ENCODE measurements at places on chromosomes 7 and 10.

- DNase-seq: no peak
Observed at GRCh38 chr7:16978358-16979244, 96.8 kb upstream of the AGR3 start.

- no peak for DNase-seq
Observed at GRCh38 chr10:3090914-3091787, 23.8 kb downstream of the PFKP start.

- peak; percentile 19 for DNase-seq
Observed at GRCh38 chr7:26627891-26628341, 236.5 kb downstream of the SKAP2 start.

GRCh38 chr10:88138319-88138848 lies 275.0 kb downstream of the PTEN start:
- no peak for DNase-seq

GRCh38 chr10:91412354-91413087 lies 2.4 kb downstream of the HECTD2 start:
- DNase-seq: no peak

- DNase-seq: no peak
Observed at GRCh38 chr10:113858541-113858940, 4.1 kb downstream of the NHLRC2 start.

DNA sequence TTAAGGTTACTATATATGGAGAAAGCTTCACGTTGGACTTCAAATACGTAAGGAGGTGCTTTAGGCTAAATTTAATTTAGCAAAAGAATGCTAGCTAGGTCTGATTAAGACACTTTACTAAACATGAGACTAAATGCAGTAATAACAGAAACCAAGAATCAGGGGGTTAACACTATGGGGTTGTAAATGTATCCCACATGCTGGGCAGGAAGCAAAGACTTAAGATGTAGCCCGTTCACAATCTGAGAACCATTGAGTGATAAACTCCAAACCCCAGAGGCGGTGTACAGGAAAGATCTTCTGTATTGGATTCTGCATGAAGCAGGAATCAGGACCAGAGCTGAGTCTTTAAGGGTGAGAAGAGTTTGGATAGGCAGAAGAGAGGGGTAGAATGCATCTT lies 60.4 kb downstream of the FZD1 start:
- no peak for DNase-seq

- no peak for DNase-seq
Observed at GRCh38 chr7:155216475-155217272, 81.0 kb upstream of the INSIG1 start.

DNA sequence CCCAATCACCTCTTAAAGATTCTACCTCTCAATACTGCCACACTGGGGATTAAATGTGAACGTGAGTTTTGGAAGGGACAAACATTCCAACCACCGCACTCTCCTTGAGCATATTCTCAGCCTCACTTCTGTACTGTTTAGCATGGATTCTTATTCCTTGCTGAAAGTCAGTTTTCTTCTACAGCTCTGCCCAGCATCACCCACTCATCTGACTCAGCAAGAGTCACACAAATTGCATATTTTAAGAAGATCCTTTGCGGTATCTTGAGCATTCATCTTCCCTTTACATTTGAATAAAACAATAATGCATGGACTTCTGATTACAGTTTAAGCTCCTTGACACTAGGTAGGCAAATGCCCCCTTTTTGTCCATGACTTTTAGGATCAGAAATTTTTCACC lies 251.6 kb upstream of the MKLN1 start:
- no peak for DNase-seq

- no peak for DNase-seq
Observed at GRCh38 chr7:6590645-6591110, 857 bp downstream of the INTS15 start.

DNA sequence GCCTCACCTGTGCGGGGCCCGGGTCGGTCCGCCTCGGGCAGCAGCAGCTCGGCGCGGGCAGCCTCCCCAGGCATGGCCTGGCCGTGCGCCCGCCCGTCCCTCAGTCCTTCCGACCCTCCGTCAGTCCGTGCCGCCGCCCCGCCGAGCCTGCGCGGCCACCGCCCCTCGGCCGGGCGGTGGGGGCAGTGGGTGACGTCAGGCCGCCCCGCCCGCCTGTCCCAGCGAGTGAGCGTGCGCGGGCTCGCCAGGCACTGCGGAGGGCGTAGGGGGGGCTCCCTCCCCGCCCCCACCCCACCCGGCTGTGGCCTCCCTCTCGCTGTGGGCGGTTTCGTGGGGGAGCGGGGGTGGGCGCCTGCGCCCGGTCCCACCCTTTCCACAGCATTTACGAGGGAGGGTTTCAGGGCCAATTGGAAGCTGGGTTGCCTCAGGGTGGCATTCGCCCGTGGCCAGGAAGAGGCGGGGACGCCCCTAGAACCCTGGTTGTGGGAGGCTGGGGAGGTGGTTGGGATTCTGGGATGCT lies at the start of gene NACAD:
Gene NACAD (minus strand): TSS at position 149 of the 520 bp plus-strand sequence. CDS start 75 bp downstream, at position 74.
- no peak for DNase-seq

GRCh38 chr10:104321226-104321625 lies 17.0 kb downstream of the ITPRIP start:
- no peak for DNase-seq

DNA sequence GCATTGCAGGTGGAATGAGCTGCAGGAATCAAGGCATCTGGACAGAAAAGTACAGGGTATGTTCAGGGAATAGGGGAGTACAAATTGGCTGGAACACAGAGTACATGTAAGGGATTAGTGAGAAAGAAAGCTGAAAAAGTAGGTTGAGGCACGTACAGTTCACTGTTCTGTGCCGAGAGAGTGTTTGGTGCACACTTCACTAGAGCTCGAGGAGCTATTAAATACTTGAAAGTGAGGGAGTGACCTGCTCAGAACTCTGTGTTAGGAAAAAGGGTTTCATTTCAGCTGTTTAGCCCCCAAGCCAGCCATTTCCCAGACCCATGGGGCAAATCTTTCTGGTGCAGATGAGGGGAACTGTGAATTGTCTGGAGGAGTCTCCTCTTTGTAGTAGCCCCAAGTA lies 115.2 kb downstream of the TBXAS1 start:
- DNase-seq: no peak

DNA sequence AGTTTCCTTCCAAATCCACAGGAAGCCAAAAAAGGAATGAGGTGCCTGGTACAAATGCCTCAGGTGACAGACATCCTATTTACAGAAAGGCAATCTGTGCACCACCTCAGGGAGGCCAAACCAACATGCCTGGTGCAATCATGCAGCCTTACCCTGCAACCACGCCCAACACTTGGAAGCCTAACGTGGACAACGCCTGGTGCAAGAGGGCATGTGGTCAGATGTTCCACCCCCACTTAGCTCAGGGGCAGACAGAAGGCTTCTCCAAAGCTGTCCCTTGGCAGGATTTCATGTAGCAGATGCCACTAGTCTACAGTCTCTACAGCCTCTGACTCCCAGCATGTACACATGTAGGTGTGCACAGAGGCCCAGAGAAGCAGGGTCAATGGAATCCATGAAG lies 89.5 kb downstream of the KCNMA1 start:
- DNase-seq: no peak

GRCh38 chr7:81736091-81736490 lies 33.8 kb downstream of the HGF start:
- DNase-seq: no peak

DNA sequence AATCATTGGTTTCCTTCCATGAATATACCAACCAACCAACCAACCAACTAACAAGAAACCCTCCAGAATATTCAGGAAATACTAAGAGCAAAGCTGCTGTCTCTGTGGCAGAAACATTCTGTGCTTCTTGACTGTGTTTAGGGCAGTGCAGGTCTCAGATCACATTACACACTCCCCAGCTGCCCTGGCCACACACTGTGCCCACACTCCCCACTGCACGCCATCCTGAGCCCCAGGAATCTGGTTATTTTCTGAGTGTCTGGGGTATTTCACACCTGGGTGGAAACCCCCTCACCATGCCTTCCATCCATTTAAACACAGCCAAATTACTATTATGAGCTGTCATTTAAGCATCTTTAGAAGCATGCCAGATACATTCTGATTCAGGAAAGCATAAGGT lies 183.7 kb upstream of the ANK3 start:
- DNase-seq: no peak

DNA sequence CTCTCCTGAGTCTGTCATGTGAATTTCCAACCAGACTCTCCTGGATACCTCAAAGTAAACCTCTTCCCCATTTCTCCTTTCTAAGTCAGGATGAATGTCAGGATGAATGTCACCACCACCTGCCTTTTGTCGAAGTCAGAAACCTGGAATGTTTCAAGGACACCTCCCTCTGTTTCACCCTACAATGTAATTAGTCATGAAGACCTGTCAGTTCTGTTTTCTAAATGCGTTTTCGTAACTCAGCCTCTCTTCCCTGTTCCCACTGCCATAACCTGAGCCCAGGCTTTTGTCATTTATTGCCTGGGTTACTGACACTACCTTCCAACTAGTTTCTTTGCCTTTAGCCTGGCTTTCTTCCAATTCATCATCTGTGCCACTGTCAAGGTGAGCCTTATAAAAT lies 5.5 kb upstream of the STN1 start:
- DNase-seq: no peak

DNA sequence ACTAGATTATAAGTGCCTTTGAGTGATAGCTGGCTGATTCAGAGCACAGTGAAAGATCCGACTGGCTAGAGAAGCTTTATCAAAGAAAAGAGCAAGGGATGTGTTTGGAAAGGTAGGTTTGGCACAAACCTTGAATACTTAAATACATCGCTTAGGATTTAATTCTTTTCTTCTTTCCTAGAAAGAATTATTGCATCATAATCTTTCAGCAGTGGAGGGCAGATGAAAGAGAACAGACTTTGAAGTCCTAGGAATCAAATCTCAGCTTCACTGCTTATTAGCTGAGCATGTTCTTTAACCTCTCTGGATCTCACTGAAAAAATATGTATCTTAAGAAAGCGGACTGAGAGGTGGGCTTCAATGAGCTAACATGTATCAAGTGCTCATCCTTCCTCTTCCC lies 122.8 kb downstream of the ZNF365 start:
- no peak for DNase-seq

DNA sequence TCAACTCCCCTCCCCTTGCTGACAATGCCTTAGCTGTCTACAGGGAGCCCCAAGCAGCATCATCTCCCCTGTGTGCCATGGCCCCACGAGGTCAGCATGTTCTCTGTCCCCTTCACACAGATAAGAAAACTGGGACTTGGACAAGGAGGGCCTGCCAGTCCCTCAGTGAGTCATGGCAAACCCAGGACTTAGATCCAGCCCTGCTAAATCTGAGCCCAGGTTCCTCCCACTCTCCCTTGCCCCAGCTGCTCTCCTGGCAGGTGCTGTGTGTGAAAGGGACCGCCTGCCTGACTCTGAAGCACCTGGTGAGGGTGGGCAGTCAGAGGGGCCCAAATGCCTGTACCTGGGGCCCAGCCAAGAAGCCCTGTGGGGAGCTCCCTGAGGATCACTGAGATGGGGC lies 7.4 kb downstream of the CRHR2 start:
- DNase-seq: no peak

- no peak for DNase-seq
Observed at GRCh38 chr7:51601461-51601860, 284.9 kb upstream of the COBL start.

- no peak for DNase-seq
Observed at GRCh38 chr10:118594392-118595063, 920 bp downstream of the PRLHR start.

GRCh38 chr10:69232252-69232651 lies 12.1 kb downstream of the HKDC1 start:
- no peak for DNase-seq

GRCh38 chr7:149845257-149845980 lies 7.2 kb downstream of the ZNF862 start:
- no peak for DNase-seq

- no peak for DNase-seq
Observed at GRCh38 chr10:114751856-114752255, 69.7 kb upstream of the FHIP2A start.

- no peak for DNase-seq
Observed at GRCh38 chr10:48800007-48800675, 115.5 kb downstream of the WDFY4 start.

GRCh38 chr7:38476764-38477163 lies 154.4 kb downstream of the AMPH start:
- no peak for DNase-seq

DNA sequence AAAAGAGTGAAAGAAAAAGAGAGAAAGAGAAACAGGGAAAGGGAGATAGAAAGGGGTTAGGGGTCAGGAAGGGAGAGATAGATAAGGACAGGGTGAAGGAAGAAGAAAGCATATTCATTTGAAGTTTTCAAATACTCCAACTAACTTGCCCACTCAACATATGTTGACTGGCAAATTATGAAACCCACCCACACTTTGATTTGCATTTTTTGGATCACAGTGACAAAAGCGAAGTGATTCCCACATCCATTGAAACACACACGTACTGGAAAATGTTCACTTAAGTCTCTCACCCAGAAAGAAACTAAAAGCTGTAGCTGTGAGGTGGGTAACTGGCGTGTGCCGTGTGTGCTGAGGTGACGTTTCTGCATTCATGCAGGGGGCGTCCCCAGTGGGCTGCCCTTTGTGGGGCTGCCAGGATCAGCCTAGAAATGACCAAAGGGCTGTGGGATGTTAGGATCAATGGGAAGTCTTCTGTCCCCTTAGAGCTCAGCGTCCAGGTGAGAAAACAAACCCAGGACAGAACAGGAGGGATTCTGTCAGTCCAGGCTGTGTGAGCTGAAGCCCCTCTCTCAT lies 134.9 kb upstream of the ADARB2 start:
- no peak for DNase-seq

DNA sequence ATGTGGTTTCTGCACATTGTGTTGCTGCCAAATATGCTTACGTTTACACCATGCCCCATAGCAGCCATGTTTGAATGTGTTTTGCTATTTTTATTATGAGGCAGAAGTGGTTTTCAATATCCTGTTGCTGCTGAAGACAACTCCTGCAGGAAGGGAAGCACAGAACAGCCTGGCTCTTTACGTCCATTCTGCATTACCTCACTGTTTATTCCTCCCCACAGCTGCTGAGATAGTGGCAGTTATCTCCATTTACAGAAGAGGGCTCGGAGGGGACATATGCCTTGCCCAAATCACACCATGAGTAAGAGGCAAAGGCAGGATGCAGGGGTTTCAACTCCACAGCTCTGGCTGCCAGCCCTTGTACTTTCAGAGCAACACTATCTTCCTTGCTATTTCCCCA lies 35.3 kb downstream of the PLPP4 start:
- no peak for DNase-seq

GRCh38 chr10:47456794-47457527 lies 27.0 kb downstream of the ANXA8 start:
- DNase-seq: no peak

- peak; percentile 35 for DNase-seq
Observed at GRCh38 chr10:45249978-45250693, 65.3 kb downstream of the OR13A1 start.

GRCh38 chr7:101985057-101985902 lies 167.9 kb downstream of the CUX1 start:
- DNase-seq: no peak
